ENCODE measurements at places on chromosomes 2 and 18. TPM values are rescaled to one million over a fixed set of nuclear protein-coding genes. Genes with fewer than 3 reads are reported as not detected.
A peak's percentile ranks its signal among the peaks of the same experiment; 100 is the strongest.

DNA sequence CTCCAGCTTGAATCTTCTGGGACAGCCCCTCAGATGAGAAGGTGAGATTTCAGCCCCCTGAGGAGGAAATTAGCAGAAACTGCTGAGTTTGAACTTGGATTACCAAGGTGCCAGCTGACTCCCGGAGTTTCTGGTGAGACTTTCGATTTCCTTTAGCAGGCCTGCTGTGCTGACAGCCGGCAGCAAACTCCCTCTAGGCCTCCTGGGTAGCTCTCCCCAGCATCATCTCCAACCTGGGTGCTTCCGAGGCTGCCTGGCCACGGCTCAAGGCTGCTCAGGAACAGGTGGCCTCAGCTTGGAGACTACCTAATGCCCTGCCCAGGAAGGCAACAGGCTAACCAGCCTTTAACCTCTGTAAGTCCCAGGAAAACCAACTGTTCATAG is 16.5 kb downstream of the SDC1 start:
- DNase-seq, result no peak

GRCh38 chr2:45483997-45484396 is 127.1 kb downstream of the SRBD1 start:
- DNase-seq, result no peak

The SLC5A7 gene
- 40.3 TPM for total RNA-seq

The MALL gene
- 8.8 TPM for total RNA-seq

- peak; percentile 16 for DNase-seq
These were observed 24.4 kb upstream of the AGFG1 start for GRCh38 chr2:227447606-227448005.

GRCh38 chr2:1976112-1976511 is 231.8 kb upstream of the PXDN start:
- no peak for DNase-seq

DNA sequence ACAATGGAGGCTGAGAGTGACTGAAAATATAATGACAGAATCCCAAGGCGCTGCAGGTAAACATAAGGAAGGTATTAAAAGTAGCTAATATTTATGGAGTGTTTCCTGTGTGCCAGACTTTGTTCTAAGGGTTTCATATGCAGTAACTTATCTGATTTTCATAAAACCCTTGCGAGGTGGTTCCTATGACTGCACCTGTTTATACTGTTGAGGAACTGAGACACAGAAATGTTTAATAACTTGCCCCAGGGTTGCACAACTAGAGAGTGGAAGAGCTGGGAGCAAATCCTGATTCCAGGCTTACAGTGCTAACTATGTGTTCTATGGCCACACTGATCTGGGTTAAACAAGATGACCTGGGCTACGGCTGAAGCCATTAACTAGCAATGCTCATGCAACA is 2.4 kb downstream of the SP110 start:
- DNase-seq, result no peak

The SMAD2 gene
- total RNA-seq, result 183 TPM

The PECR gene
- total RNA-seq, result 21.6 TPM

GRCh38 chr2:231243866-231244265 is 45.4 kb downstream of the ARMC9 start:
- no peak for DNase-seq

- no peak for DNase-seq
These were observed 50.2 kb upstream of the CHST9 start for GRCh38 chr18:27235218-27235870.

The METTL4 gene
- total RNA-seq, result 19.6 TPM

- no peak for DNase-seq
These were observed 78.9 kb downstream of the RAB31 start for GRCh38 chr18:9787036-9787435.

GRCh38 chr2:26174691-26175465 is 2.0 kb downstream of the GAREM2 start:
- no peak for DNase-seq

- DNase-seq, result no peak
These were observed 557.2 kb downstream of the ERBB4 start for GRCh38 chr2:211981451-211981850.

The GPR155 gene
- total RNA-seq, result 15.4 TPM

The TUBA4B gene
- 1.5 TPM for total RNA-seq

- DNase-seq, result no peak
These were observed 193.6 kb upstream of the PIK3C3 start for GRCh38 chr18:41761333-41762018.

DNA sequence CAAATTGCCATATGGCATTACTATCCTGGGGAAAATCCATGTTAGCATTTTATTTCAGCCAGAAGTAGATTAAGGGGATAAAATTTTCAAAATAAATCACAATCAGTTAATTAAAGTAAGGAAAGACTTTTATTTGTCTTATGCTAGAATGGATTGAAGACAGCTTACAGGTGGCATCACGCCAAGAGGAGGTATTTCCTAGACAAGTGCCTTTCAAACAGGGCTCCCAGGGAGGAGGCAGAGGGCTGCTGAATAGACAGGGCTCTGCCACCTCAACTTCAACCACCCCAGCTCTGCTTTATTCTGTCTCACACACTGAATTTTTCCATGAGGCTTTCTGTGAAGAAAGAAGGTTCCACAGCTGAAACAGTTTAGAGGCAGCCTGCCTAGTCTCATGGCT is 12.2 kb downstream of the CCDC68 start:
- DNase-seq, result no peak

DNA sequence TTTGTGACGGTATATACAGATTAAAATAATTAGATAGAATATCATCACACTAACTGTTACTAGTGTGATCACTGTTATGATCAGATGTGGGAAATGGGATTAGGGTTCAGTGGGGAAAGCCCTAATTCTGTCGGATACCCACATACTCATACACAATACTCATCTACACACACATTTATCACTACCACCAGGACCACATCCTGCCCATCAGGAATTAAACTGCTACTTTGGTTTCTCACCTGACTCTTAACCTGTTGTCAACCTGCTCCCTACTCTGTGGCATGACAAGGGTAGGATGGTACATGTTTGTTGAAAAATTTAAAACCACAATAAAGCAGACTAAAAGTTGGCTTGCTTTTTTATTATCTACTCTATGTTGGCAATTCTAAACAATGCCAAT is 24.8 kb upstream of the CYP26B1 start:
- DNase-seq, result no peak

The ANKRD36 gene
- 164 TPM for total RNA-seq

GRCh38 chr18:1846640-1847039 is 724.7 kb downstream of the METTL4 start:
- no peak for DNase-seq

DNA sequence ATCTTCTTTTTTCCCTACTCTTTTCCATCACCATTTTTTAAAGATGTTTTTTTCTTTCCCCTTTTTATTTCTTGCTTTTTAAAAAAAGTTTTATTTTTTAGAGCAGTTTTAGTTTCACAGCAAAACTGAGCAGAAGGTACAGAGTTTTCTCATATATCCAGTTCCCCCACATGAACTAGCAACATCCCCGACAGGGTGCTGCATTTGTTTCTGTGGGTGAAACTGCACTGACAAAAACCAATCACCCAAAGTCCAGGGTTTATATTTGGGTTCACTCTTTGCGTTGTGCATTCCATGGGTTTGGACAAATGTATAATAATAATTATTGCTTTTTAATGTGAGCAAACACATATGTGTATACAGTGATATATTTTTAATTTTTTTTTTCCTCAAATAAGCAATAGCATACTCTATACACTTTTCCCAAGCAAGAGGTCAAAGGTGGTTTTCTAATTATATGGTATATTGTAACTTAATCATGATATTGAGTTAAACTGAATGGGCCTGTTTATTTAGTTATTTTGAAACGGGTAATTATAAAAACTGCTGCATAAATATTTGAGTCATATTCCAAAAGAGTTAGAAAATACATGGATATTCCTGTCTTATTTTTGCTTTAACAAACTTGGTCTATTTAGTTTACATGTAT is 50.3 kb downstream of the NCK2 start:
- no peak for DNase-seq

DNA sequence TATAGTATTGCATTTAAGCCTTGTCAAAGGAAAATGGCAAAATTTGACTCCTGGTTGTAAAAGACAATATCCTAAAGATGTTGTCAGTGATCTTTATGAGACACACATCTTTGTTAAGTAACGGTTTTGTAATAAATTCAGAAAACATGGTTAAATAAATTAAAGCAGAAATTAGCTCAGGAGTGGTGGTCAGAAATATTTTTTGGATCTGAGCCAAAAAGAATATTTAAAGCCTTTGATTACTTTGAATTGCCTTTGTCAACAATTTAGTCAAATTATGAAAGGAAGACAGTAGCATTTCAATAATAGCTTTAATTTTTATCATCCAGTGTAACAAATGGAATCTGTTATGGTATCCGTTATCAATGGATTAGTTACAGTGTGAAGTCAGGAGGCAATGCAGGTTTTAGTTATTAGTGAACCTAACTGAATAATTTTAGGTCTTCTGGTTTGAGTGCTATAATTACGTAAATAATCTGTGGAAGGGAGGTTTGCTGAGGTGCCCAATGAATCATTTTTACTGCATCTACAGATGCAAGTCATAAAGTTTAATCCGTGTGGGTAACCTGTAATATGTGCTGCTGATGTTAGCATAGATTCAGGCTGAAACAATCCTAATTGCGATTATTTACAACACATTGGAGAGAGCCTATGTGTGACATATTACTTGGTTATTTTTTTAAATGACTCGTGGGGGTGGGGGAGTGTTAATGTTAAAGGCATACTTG is 42.7 kb downstream of the SMAD4 start:
- DNase-seq, result no peak

- no peak for DNase-seq
These were observed 106.8 kb downstream of the ALPK2 start for GRCh38 chr18:58522132-58522531.

GRCh38 chr2:68726100-68726499 is 8.5 kb upstream of the ARHGAP25 start:
- no peak for DNase-seq

DNA sequence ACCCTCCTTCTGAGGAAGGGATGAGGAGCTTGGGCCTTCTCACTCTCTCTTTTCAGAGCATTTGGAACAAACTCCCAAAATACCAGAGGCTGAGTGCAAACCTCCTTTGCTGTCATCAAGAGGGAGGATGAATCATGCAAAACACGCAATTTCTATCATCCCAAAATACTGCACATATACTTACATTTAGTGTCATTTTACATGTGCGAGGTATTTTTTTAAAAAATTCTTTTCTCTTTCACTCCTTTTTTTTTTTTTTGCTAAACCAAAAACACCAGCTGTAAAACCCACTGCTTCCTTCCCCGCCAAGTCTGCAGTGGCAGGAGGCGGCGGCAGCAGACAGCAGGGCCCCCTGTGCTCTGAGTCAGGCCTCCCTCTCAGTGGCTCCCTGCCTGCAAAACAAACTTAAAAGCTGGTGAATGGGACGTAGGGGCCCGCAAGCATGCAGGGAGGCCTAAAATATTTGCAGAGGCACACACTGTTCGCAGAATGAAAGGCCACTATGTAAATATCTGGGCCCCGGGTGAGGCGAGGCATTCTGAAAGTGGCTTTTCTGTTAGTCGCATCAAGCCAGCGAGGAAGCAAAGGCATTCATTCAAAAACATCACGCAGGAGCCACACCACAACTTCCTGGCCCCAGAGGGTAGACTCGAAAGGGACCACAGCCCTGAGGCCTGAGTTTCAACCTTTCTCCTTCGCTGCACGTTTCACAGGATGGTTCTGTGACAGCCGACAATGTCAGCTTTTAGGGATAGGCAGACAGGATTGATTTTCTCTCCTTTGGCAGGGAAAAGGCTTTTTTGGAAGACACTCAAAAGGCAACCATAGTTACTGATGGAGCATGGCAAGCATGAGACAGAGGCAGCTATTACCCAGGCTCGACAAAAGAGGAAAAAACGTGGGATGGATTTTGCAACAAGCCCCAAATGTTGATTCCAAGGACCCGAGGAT is 73.4 kb downstream of the ACTR2 start:
- DNase-seq, result peak; percentile 58

The SCN9A gene
- total RNA-seq, result 18.6 TPM

All from spinal cord (tissue), 10 donors.